ENCODE measurements at places on chromosomes 12 and 14.
A peak's percentile ranks its signal among the peaks of the same experiment; 100 is the strongest.

DNA sequence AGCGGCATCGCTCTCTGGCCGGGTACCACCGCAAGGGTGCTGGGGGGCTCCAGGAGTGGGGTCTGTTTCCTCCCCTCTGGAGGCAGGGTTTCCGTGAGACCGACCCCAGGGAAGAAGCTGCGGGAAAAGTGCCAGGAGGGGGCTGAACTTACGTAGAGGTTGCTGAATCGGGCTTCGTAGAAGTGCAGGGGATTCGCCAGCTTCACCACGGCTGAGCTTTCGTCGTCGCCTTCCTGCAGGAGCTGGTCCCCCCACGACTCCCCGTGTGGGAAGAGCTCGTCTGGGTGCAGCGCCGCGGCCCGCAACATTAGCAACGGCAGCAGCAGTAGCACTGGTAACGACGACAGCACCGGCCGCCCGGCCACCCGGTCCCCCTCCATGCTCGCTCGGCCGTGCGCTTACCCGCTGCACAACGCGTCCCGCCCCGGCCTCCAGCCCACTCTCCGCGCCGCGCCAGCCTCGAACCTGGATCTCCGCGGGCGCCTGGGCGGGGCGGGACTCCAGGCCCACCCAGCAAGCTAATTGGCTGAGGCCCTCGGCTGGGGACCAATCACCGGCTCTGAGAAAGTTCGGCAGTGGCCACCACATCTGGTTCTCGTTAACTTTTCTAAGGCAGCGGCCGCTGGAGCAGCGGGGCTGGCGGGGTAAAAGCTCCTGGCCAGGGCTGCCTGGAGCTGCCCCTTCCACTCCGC lies at the start of gene NID2:
NID2 (minus strand) TSS at position 445 of the 692 bp plus-strand sequence; CDS start at position 380, 65 bp downstream.
- peak within 1 kb of the TSS; percentile 91 for H3K4me3 ChIP-seq
- H3K4me1 ChIP-seq: peaks cover 26% of the 10 kb centered on the region
- no peaks in the 10 kb centered on the region for H3K27me3 ChIP-seq
- no peaks in the 10 kb centered on the region for H3K36me3 ChIP-seq
- DNase-seq: peak; percentile 97

- H3K4me3 ChIP-seq: no peak overlapping the region
- DNase-seq: no peak
- no peak overlapping the region for H3K27ac ChIP-seq
- H3K4me1 ChIP-seq: peaks cover 16% of the 10 kb centered on the region
- H3K27me3 ChIP-seq: no peaks in the 10 kb centered on the region
- H3K36me3 ChIP-seq: peaks cover 89% of the 10 kb centered on the region
These were observed 9.7 kb downstream of the XPOT start for GRCh38 chr12:64413884-64414283.

- peak; percentile 43 for DNase-seq
- no peaks in the 10 kb centered on the region for H3K36me3 ChIP-seq
- H3K27ac ChIP-seq: no peak overlapping the region
- no peaks in the 10 kb centered on the region for H3K27me3 ChIP-seq
These were observed 28.9 kb downstream of the PTGER2 start for GRCh38 chr14:52342849-52343596.

DNA sequence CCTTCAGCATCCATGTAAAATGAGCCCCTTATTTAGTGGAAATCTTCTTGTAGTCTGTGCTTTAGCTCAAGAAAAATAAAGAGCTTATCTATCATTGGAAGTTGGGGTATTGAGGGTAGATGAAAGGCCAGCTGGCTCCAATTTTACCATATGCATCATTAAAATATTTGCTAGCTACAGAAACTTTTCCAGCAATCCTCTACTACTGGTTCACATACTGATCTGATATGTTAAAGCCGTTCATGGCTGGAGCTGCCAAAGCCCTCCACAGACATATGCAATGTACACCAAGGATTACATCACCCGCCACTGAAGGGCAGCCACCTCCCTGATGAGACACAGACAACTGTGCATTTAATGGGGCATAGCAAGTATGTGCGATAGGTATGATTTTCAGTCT lies 1205.3 kb downstream of the GALC start:
- H3K27me3 ChIP-seq: no peaks in the 10 kb centered on the region
- no peaks in the 10 kb centered on the region for H3K36me3 ChIP-seq
- no peak overlapping the region for H3K4me3 ChIP-seq
- no peak for DNase-seq

GRCh38 chr14:75050852-75051555 lies at the start of gene MLH3:
Gene MLH3, minus strand, starts transcription at chr14:75051467. Its CDS starts 1,812 bp downstream, at chr14:75049655.
- H3K4me3 ChIP-seq: peak within 1 kb of the TSS; percentile 73
- no peaks in the 10 kb centered on the region for H3K36me3 ChIP-seq
- peaks cover 76% of the 10 kb centered on the region for H3K4me1 ChIP-seq
- no peaks in the 10 kb centered on the region for H3K27me3 ChIP-seq
- peak; percentile 88 for DNase-seq

GRCh38 chr12:132881818-132882217 lies 5.6 kb downstream of the CHFR start:
- H3K4me3 ChIP-seq: no peak overlapping the region
- no peak for DNase-seq
- H3K4me1 ChIP-seq: no peaks in the 10 kb centered on the region
- H3K27ac ChIP-seq: no peak overlapping the region
- no peaks in the 10 kb centered on the region for H3K27me3 ChIP-seq

DNA sequence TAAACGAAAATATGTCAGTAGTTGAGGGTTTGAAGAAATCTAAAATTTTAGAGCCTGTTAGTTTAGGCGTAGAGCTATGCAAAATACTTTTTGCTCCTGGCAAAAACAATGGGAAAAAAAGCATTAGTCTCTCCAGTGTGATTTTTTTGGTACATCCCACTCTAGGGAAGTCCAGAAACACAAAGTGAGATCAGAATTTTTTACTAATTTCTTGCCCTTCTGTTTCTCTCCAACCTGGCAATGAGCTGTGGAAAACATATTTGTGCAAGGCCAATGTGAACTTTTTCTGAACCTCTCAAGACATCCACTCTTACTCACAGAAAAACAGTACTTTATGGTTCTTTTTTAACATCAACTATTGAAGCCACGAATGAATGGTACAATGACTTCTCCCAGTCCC lies 56.9 kb upstream of the DCN start:
- H3K27me3 ChIP-seq: no peaks in the 10 kb centered on the region
- no peak overlapping the region for H3K27ac ChIP-seq
- peaks cover 4% of the 10 kb centered on the region for H3K4me1 ChIP-seq
- DNase-seq: no peak

DNA sequence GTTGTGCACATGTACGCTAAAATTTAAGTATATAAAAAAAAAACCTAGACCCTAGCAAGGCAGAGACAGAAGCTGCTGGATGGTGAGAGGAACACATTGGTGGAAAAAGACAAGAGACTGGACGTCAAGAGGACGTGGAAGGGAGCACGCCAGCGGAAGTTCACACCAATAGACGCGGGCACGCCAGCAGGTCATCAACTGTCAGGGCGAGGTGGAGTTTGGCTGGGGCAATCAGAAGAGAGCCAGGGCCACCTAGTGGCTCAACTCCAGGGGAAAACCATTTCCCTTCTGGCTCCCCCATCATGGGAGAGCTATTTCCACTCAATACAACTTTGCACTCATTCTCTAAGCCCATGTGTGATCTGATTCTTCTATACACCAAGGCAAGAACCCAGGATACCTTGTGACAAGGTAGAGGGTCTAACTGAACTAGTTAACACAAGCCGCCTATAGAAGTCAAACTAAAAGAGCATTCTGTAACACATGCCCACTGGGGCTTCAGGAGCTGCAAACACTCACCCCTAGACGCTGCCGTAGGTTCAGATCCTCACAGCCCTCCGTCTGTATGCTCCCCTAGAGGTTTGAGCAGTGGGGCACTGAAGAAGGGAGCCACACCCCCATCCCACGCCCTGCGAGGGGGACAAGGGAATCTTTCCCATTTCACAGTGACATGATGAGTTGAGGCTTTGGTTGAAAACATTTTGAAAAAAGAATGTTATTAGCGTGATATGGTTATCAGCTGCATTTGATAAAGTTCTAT lies 702.7 kb downstream of the TMTC2 start:
- no peak overlapping the region for H3K27ac ChIP-seq
- DNase-seq: no peak
- no peaks in the 10 kb centered on the region for H3K27me3 ChIP-seq
- H3K4me3 ChIP-seq: no peak overlapping the region

- DNase-seq: no peak
- H3K27ac ChIP-seq: no peak overlapping the region
- H3K36me3 ChIP-seq: no peaks in the 10 kb centered on the region
These were observed 7.1 kb downstream of the IL22 start for GRCh38 chr12:68246350-68246749.

- no peaks in the 10 kb centered on the region for H3K36me3 ChIP-seq
- no peak overlapping the region for H3K4me3 ChIP-seq
- no peak for DNase-seq
- no peak overlapping the region for H3K27ac ChIP-seq
These were observed 132.9 kb upstream of the SSTR1 start for GRCh38 chr14:38074754-38075153.

GRCh38 chr12:120095736-120096135 lies 20.8 kb downstream of the RAB35 start:
- no peak overlapping the region for H3K27ac ChIP-seq
- H3K4me1 ChIP-seq: no peaks in the 10 kb centered on the region
- H3K4me3 ChIP-seq: no peak overlapping the region
- H3K27me3 ChIP-seq: no peaks in the 10 kb centered on the region
- H3K36me3 ChIP-seq: peaks cover 5% of the 10 kb centered on the region

- peaks cover 4% of the 10 kb centered on the region for H3K27me3 ChIP-seq
- DNase-seq: peak; percentile 56
- H3K27ac ChIP-seq: no peak overlapping the region
- no peak overlapping the region for H3K4me3 ChIP-seq
- no peaks in the 10 kb centered on the region for H3K36me3 ChIP-seq
- H3K4me1 ChIP-seq: peaks cover 11% of the 10 kb centered on the region
These were observed 18.0 kb downstream of the ACACB start for GRCh38 chr12:109134186-109134917.

- no peaks in the 10 kb centered on the region for H3K27me3 ChIP-seq
- peaks cover 9% of the 10 kb centered on the region for H3K4me1 ChIP-seq
- no peak overlapping the region for H3K27ac ChIP-seq
- no peaks in the 10 kb centered on the region for H3K36me3 ChIP-seq
- peak; percentile 42 for DNase-seq
These were observed 594 bp downstream of the TAMALIN start for GRCh38 chr12:52007158-52007921.

DNA sequence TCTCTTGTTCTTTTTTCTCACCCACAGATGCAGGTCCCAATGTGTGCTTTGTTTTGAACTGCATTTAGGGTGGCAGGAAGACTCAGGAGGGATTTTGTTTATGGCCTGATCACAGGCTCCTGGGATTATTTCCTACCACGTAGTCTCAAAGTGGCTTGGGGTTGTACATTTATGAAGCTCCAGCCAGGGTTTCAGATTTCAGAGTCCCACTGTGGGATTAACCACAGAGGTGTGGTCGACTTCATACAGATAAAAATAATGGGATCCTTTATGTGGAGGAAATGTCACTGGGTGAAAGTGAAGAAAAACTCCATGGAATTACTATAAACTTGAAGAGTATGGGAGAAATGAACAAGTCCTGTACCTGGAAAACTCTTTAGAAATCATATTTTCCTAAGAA lies 14.2 kb upstream of the PPP1R1A start:
- H3K27me3 ChIP-seq: peaks cover 18% of the 10 kb centered on the region
- DNase-seq: no peak
- H3K4me1 ChIP-seq: no peaks in the 10 kb centered on the region
- H3K4me3 ChIP-seq: no peak overlapping the region
- no peak overlapping the region for H3K27ac ChIP-seq

GRCh38 chr12:83067981-83068380 lies 381.3 kb downstream of the TMTC2 start:
- H3K4me1 ChIP-seq: no peaks in the 10 kb centered on the region
- DNase-seq: no peak
- H3K4me3 ChIP-seq: no peak overlapping the region
- H3K27ac ChIP-seq: no peak overlapping the region
- no peaks in the 10 kb centered on the region for H3K36me3 ChIP-seq

DNA sequence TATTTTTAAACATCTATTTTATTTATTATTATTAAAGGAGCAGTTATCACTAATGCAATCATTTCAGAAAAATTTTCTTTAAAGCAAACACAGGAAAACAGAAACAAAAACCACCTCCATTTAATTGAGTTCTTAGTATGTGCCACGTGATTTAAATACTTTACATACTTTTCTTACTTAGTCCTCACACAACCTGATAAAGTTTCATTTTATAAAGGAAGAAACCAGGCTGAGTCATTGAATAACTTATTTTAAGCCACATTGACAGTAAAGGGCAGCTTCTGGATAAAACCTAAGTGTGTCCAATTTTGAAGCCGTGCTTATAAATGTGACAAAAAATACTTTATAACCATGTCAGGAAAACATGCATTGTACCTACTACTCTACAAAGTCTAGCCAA lies 57.1 kb upstream of the PCED1B start:
- peak; percentile 85 for DNase-seq
- peaks cover 56% of the 10 kb centered on the region for H3K4me1 ChIP-seq
- peak overlapping the region; percentile 29 for H3K4me3 ChIP-seq
- no peaks in the 10 kb centered on the region for H3K36me3 ChIP-seq
- H3K27me3 ChIP-seq: no peaks in the 10 kb centered on the region
- H3K27ac ChIP-seq: peak overlapping the region; percentile 62

- no peaks in the 10 kb centered on the region for H3K27me3 ChIP-seq
- peaks cover 14% of the 10 kb centered on the region for H3K36me3 ChIP-seq
- H3K4me1 ChIP-seq: peaks cover 20% of the 10 kb centered on the region
- DNase-seq: peak; percentile 48
- H3K4me3 ChIP-seq: peak overlapping the region; percentile 99
These were observed 1.7 kb downstream of the DYNLL1 start for GRCh38 chr12:120497524-120498150.

GRCh38 chr12:117417004-117417403 lies 55.6 kb upstream of the NOS1 start:
- no peaks in the 10 kb centered on the region for H3K36me3 ChIP-seq
- H3K4me1 ChIP-seq: no peaks in the 10 kb centered on the region
- H3K4me3 ChIP-seq: no peak overlapping the region
- no peaks in the 10 kb centered on the region for H3K27me3 ChIP-seq

GRCh38 chr12:69120354-69120753 lies 119.0 kb upstream of the CPSF6 start:
- H3K27ac ChIP-seq: no peak overlapping the region
- 0 out of 2 replicates have a peak, but pooled peaks cover 7% of the 10 kb centered on the region for H3K27me3 ChIP-seq
- no peaks in the 10 kb centered on the region for H3K36me3 ChIP-seq
- H3K4me1 ChIP-seq: no peaks in the 10 kb centered on the region
- H3K4me3 ChIP-seq: no peak overlapping the region
- no peak for DNase-seq

DNA sequence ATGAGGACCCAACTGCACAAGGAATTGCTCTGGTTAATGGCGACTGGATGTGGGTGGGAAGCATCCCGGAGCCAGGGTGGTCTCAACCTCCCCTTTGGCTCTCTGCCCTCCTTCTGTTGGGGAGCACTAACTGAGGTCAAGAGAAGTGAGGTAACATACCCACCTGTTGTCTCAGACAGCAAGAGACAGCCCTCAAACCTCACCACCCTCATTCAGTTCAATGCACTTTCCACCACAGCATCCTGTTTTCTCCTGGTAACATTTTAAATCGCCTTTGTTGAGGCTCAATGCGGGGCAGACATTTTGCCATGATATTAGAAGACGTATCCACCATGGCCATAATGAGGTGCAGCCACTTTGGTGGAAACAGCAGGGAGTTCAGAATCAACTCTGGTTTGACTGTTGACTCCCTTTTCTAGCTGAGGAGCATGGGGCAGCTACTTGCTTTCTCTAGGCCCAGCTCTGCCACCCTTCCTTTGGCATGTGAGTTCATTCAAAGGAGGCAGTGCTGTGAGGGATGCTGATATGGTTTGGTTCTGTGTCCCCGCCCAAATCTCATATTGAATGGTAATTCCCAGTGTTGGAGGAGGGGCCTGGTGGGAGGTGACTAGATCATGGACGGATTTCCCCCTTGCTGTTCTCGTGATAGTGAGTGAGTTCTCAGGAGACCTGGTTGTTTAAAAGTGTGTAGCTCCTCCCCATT lies 338.6 kb downstream of the PCNX1 start:
- H3K27me3 ChIP-seq: no peaks in the 10 kb centered on the region
- no peaks in the 10 kb centered on the region for H3K36me3 ChIP-seq
- no peak for DNase-seq
- no peak overlapping the region for H3K27ac ChIP-seq

All from GM23248 (cell line).